ENCODE measurements at places on chromosomes 12 and 14. TPM values are rescaled to one million over a fixed set of nuclear protein-coding genes. Genes with fewer than 3 reads are reported as not detected.

The KCNJ8 gene
- polyA plus RNA-seq: 35.0 TPM

GRCh38 chr12:46266869-46267574 is 1.8 kb downstream of the SLC38A1 start:
- DNase-seq: no peak

- DNase-seq: no peak
Observed at GRCh38 chr12:5923043-5923605, 21.9 kb downstream of the ANO2 start.

The PIANP gene
- polyA plus RNA-seq: 3.2 TPM

GRCh38 chr14:75579882-75580281 is 1.5 kb downstream of the FLVCR2 start:
- no peak for DNase-seq

- DNase-seq: no peak
Observed at GRCh38 chr14:98593361-98593761, 678.6 kb downstream of the BCL11B start.

DNA sequence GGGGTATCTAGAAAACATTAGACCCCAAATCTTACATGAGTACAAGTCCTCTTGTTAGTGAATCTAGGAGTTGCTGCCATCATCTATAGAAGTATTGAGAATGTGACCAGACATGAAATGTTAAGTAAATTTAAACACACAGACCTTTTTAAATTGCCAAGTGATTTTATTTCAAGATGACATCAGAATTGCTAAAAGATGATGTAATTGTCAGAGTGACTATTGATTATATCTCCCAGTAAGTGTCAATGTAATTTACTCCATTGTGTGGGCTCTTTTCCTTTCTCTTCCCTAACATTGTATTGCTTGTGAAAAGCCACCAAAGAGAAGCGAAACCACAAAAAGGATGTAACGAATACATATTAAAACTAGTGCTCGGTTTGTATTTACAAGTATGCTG is 16.8 kb downstream of the ADAM21 start:
- DNase-seq: no peak

The KLRK1 gene
- 0.58 TPM for polyA plus RNA-seq

The CISTR gene
- not detected for polyA plus RNA-seq

DNA sequence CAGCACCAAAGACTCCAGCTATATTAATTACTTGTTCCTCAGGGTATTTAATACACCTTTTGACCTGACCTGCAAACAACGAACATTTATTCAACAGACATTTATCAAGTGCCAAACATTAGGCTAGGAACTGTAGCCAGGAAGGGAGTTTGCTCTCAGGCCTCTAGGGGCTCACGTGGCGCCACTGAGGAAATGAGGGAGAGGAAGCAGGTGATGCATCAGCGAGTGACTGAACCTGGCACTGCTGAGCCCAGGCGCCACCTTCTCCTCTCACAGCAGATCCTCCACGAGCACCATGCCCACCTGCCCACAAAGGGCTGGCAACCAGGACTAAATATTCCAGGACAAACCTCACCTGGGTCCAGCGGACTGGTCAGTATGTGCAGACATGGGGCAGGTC is 50.2 kb downstream of the SETD3 start:
- no peak for DNase-seq

- DNase-seq: no peak
Observed at GRCh38 chr12:55681142-55682077, 26.3 kb downstream of the ITGA7 start.

The LTBP2 gene
- polyA plus RNA-seq: 7.7 TPM

DNA sequence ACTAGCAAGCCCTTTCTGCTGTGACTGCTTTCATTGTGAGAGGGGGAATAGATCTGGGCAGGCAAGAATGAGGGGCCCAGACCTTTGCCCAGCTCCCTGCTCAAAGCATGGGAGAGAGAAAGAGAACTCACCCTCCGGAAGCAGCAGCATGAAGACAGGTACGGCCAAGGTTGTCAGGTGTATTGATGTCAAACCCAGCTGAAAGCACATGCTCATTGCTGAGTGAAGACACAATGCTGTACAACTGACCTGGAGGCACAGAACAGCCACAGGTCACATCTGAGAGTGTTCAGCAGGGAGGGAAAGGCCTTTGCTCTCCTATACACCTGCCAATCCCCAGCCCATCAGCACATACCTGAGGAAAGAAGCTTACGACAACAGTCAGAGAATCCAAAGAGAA is 5.5 kb downstream of the ANKRD52 start:
- DNase-seq: no peak

The ZNF891 gene
- 2.2 TPM for polyA plus RNA-seq

GRCh38 chr12:71641390-71641789 is 22.3 kb downstream of the ZFC3H1 start:
- no peak for DNase-seq

DNA sequence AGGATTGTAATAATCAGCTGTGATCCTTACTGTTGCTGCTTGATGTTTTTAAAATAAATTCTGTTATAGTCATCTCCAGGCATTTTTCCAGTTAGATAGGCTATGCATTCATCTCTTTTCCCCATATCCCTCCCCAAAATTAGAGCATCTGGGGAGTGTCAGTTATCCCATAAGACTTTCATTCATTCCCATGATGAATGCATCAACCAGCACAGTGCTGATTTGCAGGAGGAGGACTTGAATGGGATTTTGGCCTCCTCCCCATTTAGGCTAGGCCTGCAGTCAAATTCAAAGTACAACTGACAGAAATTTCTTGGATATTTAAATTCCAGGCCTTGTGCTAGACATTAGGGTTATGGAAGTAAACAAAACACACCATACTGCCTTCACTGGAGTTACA is 99.8 kb downstream of the AEBP2 start:
- DNase-seq: no peak

Measured in forelimb muscle (tissue), 1 donor.